ENCODE measurements at places on chromosomes 12 and 14.

DNA sequence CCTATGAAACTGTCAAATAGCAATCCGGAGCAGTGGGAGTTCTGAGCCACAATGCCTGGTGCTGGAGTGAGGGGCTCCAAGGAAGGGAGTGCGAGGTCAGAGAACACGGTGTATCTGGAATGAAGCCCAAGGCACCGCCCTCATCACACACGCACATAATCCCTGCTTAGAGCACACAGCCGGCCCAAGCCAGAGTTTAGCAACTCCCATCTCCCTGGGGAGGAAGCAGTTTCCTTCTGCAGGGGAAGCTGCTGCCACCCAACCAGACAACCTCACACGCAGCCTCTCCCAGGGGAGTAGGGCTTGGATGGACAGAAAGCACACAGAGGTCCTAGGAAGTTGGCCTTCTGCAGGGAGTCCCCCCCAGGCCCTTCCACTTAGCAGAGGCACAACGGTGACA is 31.3 kb downstream of the ACTN1 start:
- DNase-seq = no peak

DNA sequence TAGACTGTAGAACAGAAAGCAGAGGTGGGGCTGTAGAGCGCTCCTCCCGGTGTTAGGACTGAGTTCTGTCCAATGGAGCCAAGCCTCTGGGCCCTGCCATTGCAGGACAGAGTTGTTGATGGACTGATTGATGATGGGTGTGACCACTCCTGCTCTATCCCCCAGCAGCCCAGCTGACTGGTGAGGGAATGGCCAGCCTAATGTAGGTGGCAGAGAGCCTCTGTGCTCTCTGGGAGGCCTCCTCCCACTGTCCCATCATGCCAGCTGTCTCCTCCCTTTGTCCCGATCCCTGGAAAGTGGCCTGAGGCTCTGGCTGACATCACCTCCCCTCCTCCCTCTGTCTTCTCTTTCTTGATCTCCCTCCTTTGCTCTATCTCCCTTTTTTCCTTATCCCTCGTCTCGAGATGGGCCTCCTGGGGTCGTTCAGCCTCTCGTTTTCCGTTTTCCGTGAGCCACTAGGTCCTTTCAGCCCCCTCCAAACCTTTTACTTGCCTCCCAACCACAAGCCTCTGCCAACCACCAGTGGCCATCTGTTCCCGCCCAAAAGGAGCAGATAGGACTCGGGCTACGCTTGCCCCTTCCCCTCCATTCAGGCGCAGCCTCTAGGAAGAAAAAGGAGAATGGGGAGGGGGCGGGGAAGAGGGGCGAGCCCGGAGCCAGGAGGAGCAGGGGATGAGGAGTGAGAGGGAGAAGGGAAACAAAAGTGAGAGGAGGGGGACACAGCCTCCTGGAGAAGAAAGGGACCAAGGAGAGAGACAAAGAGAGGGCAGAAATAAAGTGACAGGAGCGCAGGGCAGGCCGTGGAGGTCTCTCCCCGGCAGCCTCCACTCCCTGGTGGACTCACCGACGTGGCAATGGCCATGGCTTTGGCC is 572 bp downstream of the EFS start:
- peak; percentile 68 for DNase-seq

GRCh38 chr14:35155962-35156361 is 33.6 kb downstream of the PRORP start:
- no peak for DNase-seq

DNA sequence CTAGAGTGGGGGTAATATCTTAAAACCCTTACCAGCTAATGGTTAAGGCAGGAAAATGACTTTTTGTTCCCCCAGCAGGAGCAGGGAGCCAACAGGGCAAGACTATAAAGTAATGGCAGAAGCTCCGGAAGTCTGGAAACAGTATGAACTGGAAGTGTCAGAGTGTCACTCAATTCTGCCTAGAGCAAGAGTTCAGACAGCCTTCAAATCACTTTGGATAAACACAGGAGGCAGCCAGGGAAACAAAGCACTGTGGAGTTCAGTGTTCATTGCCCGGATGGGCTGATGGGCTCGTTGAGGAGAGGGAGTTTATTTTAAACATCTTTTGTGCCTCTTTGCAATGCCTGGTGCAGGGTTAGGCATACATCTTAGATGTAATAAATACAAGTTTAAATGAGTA is 16.5 kb upstream of the DYRK2 start:
- DNase-seq = no peak

GRCh38 chr12:117702741-117703140 is 266.0 kb downstream of the KSR2 start:
- no peak for DNase-seq

- no peak for DNase-seq
Measured at GRCh38 chr12:117033382-117034221, 65.6 kb downstream of the TESC start.

DNA sequence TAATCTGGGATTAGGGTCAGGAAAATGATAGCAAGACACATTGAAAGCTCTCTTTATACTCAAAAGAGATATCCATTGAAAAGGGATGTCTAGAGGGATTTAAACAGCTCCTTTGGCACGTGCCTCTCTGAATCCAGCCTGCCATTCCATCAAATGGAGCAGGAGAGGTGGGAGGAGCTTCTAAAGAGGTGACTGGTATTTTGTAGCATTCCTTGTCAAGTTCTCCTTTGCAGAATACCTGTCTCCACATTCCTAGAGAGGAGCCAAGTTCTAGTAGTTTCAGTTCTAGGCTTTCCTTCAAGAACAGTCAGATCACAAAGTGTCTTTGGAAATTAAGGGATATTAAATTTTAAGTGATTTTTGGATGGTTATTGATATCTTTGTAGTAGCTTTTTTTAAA is 25.4 kb upstream of the PLEKHD1 start:
- DNase-seq = no peak

- no peak for DNase-seq
Measured at GRCh38 chr12:94151582-94151981, 3.2 kb downstream of the PLXNC1 start.

DNA sequence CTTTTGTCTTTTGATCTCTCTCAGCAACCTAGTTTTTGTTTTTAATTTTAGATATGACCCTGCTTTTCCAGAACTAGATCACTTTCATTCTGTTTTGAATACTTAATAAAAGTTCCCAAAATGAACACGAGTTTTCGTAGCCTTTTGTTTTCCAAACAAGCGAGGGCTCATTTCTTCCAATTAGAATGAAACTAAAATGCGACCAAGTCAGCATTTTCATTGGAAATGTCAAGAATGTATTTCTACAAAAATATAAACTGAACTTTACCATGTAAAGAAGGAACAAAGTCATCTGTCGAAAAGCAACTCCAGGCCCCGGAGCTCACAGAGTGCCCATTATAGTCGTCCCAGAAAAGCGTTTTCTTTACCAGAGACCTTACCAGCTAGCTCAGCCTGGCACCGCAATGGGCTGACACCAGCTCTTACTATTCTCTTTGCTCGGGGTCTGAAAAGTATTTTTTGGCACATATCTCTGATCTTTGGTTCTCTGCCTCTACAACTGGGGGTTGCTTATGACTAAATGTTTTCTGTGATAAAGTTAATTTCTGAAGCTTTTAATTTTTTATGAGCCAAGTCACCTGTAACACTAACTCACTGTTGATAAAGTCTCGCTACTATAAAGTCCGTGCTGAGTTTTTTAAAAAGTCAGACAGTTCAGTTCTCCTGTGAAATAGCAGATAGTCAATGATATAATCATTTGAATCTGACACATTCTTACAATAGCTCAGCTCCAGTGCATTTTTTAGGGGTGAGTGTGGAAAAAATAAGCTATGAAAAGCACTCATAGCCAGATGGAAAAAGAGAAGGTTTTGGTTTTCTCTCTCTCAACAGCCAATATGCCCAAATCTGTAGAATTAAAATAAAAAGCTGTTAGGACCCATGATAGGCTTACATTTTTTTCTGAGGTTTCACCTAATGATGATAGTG is 43.4 kb downstream of the SAMD4A start:
- no peak for DNase-seq

DNA sequence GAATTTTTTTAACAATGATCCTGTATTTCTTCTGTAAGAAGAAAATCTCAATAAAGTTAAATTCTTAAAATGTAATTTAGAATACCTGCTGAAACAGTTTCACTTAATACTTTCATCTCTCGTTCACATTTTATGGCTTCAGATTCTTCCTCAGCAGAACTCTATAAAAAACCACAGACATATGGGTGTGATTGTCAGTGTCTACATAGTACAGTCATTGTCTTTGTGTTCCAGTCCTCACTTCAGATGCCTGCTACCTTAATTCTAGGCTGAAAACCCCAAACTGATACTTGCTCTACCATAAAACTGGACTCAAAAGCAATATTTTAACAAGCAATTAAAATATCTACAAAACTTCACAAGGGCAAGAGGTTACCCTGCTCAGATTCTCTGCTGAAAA is 71.8 kb downstream of the DNAI7 start:
- DNase-seq = no peak

GRCh38 chr12:52054833-52055730 is 3.8 kb downstream of the NR4A1 start:
- no peak for DNase-seq

DNA sequence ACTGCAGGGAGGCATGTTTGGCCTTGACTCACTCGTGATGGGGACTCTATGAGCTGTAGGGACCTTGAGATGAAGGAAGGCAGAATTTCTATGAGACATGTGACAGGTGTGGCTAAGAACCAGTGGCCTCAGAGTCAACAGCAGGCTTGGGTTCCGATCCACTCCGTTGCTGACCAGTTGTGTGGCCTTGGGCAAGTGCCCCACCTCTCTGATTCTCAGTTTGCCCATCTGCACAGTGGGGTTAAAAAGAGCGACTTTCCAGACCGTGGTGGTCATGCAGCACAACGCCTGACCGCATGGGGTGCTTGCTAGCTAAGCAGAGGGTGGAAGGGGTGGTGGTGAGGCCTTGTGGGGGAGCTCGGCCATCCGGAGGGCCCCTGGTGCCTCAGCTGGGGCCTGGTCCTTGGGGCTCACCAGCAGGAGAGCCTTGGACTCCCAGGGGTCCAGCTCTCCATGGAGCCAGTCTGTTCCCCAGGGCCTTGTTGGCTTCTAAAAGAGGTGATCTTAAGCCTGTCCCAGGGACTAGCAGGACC is 18.5 kb downstream of the PAPLN start:
- DNase-seq = no peak

GRCh38 chr12:70838127-70838526 is 82.4 kb downstream of the PTPRR start:
- DNase-seq = no peak

DNA sequence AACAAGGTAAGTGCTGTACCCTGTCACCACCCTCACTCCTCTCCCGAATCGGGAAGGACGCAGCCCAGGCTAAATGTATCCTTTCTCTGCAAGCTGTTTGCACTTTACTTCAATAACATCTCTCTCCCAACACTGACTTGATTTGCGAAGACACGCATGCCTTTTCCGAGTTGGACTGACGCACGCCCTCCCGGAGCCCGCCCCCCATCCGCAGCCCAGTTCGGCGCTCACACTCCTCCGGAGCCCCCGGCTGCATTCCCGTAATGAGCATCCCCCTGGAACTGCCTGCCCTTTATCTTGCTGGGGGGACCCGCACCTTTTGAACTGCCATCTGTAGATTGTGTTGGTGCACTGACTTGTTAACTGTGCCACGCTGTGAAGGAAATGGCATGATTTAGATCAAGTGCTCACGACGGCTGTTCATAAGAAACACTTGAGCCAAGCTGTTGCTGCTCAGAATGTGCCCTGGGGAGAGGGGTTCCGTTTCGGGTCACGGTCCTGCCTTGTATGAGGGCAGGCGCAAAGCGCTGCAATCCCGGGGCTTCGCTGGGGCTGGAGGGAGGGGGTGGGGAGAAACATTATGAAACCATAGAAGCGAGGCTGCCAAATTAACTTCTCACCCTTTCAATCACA is 176.6 kb upstream of the CDKN3 start:
- no peak for DNase-seq

- DNase-seq = no peak
Measured at GRCh38 chr14:98638366-98638765, 633.6 kb downstream of the BCL11B start.

DNA sequence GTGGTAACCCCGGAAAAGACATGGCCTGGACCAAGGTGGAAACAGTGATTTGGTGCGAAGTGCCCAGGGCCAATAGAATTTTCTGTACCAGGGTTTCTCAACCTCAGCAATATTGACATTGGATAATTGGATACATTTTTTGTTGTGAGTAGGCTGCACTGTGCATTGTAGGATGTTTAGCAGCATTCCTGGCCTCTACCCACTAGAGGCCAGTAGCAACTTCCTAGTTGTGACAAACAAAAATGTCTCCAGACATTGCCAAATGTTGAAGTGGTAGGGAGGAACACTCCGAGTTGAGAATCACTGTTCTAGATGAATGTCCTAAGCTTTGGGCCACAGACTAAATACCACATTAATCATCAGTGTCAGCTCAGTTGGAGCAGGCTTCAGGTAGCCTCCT is 6.2 kb upstream of the CGRRF1 start:
- DNase-seq = no peak
